CD8-positive, alpha-beta memory T cell (primary cell): ENCODE measurements at places on chromosomes 4 and X. TPM values are rescaled to one million over a fixed set of nuclear protein-coding genes. Genes with fewer than 3 reads are reported as not detected.

The TRAM1L1 gene
- total RNA-seq = not detected

The CABS1 gene
- total RNA-seq = not detected

The TRIML2 gene
- total RNA-seq = not detected

The SPANXD gene
- not detected for total RNA-seq

The ATP6AP1 gene
- 43.0 TPM for total RNA-seq

The TNIP3 gene
- 13.7 TPM for total RNA-seq

The ATP1B4 gene
- not detected for total RNA-seq

The USP38 gene
- 28.9 TPM for total RNA-seq

The JAKMIP1 gene
- total RNA-seq = 14.2 TPM

The BCORL1 gene
- total RNA-seq = 12.1 TPM

The PCDH7 gene
- not detected for total RNA-seq

The LRBA gene
- 61.9 TPM for total RNA-seq

The DMP1 gene
- total RNA-seq = not detected

- DNase-seq = no peak
Observed at GRCh38 chr4:183522821-183523220, 18.0 kb downstream of the ING2 start.

- no peak for DNase-seq
Observed at GRCh38 chrX:130418066-130418465, 16.3 kb downstream of the RBMX2 start.

DNA sequence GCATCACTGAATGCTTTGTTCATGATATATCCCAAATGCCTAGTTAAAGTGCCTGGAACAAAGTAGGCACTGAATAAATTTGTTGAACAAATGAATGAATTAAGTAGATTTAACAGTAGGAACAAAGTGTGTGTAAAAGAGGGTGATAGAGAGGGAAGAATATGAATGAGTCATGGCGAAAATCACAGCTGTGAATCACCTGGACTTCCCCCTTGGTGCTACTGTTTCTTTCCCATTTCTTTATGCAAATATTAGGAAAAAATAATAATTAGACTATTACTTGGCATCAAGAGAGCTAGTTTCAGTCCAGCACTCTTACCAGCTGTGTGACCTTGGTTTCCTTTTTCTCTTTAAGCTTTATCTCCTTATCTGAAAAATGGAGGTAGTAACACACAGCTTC lies 9.2 kb downstream of the SPIN3 start:
- DNase-seq = no peak

DNA sequence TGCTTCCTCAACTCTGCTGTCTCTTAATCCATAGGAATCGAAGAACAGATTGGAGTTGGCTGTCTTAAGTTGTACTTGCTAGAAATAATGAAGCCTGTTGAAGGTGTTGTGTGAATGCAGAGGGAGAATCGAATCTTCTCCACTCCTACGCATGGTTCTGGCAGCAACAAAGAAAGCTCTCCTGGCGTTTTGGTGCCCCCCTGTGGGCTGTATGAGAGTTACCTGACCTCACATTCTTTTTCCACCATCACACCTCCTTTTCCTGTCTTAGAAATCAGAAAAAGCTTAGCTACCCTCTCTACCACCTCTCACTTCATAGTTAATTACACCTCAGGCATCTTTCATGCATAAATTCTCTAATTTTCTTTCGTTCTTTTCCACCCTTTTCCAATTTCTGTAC lies 16.3 kb downstream of the KLF8 start:
- DNase-seq = peak; percentile 2

DNA sequence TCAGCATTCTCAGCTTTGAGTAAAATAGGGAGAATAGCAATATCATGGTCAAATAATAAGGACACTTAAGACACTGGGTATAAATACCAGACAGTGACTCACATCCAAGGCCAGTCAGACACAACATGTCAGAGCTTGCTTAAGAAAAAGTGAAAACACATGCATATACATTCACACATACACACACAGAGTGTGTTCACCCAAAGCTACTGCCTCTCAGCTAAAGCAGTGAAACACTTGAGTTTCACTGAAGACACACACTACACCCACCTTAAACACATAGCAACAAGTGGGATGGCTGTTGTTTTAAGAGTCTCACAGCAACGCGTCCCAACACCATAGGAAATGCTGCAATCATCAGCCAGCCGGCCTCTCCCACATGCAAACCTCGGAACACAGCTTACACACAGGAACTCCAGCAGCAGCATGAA lies 14.4 kb downstream of the SHROOM4 start:
- DNase-seq = no peak

DNA sequence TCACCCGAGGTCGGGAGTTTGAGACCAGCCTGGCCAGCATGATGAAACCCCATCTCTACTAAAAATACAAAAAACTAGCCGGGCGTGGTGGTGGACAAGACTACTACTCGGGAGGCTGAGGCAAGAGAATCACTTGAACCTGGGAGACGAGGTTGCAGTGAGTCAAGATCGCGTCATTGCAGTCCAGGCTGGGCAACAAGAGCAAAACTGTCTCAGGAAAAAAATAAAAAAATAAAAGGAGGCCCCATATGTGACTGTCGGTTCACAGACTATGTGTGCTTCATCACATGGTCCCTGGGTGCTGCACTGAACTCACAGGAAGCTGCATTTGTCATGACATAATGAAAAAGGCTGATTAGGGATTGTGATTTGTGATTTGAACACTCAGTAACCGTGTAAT lies 6.4 kb downstream of the TRIML1 start:
- DNase-seq = no peak

DNA sequence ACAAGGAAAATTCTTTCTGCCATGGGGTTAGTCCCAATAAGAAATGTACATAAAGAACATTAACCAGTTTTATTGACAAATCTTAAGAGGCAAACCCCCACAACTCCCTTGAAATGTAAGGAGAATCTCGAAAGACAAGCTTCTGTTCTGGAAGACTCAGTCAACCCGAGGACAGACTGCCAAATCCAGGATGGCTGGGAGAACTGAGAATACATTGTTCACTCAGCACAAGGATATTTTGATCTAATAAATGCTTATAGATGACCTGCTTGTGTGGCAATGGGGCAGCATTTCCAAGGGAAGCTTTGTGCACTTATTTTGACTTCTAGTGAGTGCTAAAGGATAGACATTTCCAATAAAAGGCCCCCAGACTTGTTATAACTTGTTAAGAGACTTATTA lies 280.4 kb downstream of the DHX15 start:
- no peak for DNase-seq

DNA sequence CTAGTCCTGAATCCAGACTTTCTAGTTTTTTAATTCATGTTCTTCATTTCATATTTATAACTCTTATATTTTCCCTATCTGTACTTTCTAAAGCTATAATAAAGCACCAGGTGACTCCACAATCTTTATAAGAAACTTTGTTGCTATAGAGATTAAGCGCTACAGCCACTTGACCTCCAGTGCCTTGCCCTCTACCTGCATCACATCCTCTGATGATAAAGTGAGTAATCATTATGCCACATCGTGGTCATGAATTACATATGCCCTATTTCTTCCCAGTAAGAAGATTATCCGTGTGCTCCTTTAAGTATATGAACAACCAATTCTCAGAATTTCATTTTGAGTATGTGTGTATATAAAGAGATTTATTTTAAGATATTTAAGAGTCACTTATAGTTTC lies 6.8 kb upstream of the DYNLT3 start:
- no peak for DNase-seq

DNA sequence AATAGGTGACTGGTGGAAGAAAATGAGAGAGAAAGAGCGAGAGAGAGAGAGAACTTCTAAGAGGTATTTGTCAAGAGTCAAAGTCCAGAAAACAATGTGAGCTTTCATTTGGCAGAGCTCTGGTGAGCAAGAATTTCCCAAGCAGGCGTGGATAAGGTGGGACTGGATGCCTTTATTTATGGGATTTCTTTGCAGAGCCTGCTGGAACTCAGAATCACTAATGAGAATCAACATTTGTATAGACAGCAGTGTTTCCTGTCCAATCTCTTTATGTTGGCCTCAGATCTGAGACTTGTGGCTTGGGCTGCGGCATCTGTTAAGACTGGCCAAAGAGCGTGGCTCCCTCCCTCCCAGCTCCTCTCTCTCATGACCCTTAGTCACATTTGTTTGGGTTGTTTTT lies 67.9 kb upstream of the TBL1X start:
- no peak for DNase-seq

DNA sequence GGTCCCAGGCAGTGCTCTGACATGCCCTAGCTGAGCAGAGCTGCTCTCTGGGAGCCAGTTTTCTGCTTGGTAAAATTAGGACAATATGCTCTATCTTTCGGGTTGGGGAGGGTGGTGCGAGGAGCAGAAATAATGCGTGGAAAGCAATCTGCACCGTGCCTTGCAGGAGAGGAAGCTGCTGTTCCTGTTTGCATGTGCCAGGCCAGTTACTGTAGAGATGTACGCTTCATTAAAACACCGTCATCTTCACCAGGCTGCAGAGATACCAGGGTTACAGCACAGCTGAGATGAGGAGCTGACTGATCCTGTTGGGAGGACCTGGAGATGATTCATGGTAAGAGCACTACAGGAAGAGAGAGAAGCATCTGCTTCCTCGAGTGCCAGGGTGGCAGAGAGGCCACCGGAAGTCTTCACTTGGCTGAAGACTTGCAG lies 29.5 kb upstream of the IRF2 start:
- peak; percentile 11 for DNase-seq

DNA sequence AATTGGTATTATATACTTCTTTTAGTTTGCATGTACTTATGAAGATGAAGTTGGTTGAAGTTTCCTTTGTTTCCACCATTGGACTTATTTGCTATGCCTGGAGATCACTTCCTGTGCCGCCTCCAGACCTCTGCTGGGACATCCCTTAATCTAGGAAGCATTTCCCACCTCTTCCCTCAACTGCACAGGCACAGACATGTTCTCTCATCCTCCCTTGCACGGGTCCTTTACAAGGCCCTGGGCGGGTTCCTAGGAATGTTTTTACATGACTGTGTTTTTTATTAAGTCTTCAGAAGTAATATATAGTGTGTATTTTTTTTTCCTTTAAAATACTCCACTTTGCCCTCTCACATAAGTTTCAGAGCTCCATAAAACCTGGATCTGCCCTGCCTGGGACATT lies 51.0 kb downstream of the TMEM131L start:
- DNase-seq = no peak

- DNase-seq = no peak
Observed at GRCh38 chr4:55768291-55768690, 51.3 kb upstream of the EXOC1L start.

GRCh38 chrX:21700967-21701366 lies 42.8 kb upstream of the KLHL34 start:
- no peak for DNase-seq

GRCh38 chrX:69153060-69153730 lies 12.1 kb downstream of the PJA1 start:
- DNase-seq = no peak

- DNase-seq = no peak
Observed at GRCh38 chr4:165625281-165625680, 246.5 kb downstream of the CPE start.

- DNase-seq = no peak
Observed at GRCh38 chr4:53788011-53788410, 196.7 kb upstream of the LNX1 start.

DNA sequence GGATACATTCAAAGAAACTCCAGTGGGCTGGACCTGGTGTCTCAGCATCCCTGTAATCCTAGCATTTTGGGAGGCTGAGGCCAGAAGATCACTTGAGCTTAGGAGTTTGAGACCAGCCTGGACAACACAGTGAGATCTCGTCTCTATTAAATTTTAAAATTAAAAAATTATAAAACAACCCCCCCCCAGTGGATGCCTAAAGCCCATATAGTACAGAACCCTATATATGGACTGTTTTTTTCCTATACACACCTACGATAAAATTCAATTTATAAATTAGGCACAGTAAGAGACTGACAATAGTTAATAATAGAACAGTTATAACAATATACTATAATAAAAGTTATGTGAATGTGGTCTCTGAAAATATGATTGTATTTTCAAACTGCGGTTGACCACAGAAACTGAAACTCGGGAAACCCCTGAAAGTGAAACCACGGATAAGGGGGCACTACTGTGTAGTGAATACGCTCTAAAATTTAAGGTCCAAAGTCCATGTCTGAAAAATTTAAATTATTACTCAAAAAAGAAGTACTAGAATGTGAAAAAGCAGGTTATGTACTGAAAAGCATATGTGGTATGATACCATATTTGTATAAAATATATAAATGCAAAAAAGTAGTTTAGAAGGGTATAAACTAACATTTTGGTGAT lies 2.0 kb downstream of the SMIM14 start:
- DNase-seq = no peak

- DNase-seq = no peak
Observed at GRCh38 chrX:8726031-8726652, 5.8 kb downstream of the ANOS1 start.

DNA sequence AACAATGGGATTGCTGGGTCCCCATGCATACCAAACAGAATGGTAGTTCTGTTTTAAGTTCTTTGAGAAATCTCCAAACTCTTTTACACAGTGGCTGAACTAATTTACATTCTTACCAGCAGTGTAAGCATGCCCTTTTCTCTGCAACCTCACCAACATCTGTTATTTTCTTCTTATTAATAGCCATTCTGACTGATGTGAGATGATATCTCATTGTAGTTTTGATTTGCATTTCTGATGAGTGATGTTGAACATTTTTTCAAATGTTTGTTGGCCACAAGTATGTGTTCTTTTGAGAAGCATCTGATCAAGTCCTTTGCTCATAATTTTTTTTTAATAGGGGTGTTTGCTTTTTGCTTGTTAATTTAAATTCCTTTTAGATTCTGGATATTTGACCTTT lies 41.2 kb upstream of the ZMAT1 start:
- DNase-seq = no peak

- DNase-seq = no peak
Observed at GRCh38 chr4:14449308-14449707, 553.0 kb upstream of the CPEB2 start.

DNA sequence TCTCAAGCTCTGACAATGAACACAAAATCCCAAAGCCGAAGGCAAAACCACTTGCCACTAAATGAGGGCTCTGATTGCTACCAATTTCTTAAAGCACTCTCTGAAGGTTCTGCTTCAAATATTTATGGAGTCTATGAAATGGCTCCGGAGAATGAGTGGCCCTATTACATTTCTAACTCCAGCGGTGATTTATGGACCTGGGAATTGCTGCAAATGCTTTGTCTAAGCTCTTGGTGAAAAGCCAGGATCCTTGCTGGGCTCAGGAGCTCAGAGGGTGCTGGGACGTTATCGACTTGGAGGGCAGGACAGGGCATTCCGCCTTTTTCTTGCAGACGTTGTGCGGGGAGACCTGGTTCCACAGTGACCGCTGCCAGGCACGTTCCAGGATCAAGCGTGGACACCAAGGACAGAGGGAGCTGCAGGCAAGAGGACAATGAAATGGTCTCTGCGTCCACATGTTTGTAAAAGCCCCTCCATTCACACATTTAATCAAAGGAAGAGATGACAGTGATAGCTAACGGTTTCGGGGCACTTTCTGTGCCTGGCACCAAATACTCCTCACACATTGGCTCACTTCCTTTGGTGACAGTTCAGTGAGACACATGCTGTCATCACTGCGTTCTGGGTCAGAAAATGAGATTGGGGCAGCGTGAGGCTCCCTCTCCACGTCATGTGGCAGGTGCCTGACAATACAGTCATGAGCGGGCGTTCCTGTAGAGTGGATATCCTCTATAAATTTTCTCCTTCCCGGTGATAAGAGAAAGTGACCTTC lies 58.8 kb downstream of the C4orf50 start:
- no peak for DNase-seq

- DNase-seq = peak; percentile 75
Observed at GRCh38 chrX:150772150-150772970, 79.2 kb downstream of the MTMR1 start.

- DNase-seq = no peak
Observed at GRCh38 chrX:115233497-115234455, at the start of gene LRCH2. TSS of gene LRCH2 (minus strand) at chrX:115234096. CDS start at chrX:115234041, 55 bp downstream.

- DNase-seq = no peak
Observed at GRCh38 chr4:53788621-53789020, 197.3 kb upstream of the LNX1 start.

- DNase-seq = no peak
Observed at GRCh38 chr4:95548738-95549245, at the start of gene UNC5C. TSS of gene UNC5C (minus strand) at chr4:95548973.
